ENCODE measurements at places on chromosomes 5 and 9. TPM values are rescaled to one million over a fixed set of nuclear protein-coding genes. Genes with fewer than 3 reads are reported as not detected.

The HRCT1 gene
- total RNA-seq, result not detected

The TRMO gene
- total RNA-seq, result 5.6 TPM

The GDA gene
- 3.0 TPM for total RNA-seq

The ENTPD8 gene
- 0.48 TPM for total RNA-seq

The ASPN gene
- not detected for total RNA-seq

The ITK gene
- not detected for total RNA-seq

The HSPB3 gene
- total RNA-seq, result not detected

All from H1 (cell line).